Activated CD4-positive, alpha-beta T cell treated with anti-CD3 and anti-CD28 coated beads for 24 hours (primary cell): ENCODE measurements at places on chromosomes 12 and 14.

DNA sequence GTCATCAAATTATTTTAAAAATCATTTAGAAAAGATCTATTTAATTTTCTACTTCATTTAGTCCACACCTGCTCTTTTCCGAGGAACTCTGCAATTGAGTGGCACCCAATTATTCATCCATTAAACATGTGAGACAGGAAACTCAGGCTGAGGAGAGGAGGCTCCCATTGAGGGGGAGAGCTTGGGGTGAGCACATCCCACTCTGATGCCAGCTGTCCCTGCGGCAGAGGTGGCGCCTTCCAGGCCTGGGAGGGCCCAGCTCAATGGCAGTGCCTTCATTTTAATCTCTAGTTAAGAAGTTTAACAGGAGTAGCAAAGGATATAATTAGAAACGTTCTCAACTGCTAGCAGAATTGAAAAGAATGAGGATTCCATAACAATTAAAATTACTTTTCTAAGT lies 92.0 kb downstream of the ITPR2 start:
- no peak for DNase-seq

DNA sequence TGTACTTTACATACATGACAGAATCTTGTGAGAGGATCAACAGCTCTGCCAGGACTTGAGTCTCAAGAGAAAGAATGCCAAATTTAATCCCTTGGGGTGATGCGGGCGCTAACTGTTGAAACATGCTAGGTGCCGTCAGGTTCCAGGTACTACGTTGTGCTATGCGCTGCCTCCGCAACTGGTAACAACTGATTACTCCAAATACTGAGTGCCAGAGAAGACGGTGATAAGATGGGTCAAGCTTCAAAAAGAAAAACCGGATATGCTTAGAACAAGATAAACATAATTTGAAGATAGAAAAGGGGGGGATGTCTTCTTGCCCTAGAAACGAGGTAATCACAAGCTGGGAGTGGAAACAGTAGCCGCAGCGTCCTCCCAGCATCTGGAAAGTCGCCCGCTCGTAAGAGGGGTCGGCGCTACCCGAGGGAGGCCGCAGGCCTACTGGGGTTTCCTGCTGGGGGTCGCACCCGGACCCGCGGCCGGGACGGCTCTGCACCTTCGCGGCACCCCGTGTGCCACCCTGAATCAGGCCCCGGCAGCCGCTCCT lies 678 bp downstream of the ZBTB25 start:
- DNase-seq: no peak

DNA sequence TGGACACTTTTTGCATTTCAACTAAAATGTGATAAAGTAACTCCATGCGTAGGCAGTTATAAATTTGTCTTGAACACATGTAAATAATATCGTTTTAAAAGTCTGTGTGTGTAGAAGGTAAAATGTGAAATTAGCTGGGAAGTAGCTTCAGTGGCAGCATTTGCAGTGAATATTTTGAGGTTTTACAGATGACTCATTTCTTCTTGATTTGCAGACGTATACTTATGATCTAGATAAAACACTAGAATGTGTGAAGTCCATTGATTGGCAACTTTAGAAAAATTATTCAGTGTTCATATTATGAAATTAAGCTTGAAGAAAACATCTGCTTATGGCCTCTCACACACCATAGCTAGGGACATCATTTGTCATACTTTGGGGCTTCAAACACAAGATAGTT lies 788.6 kb upstream of the NOVA1 start:
- DNase-seq: no peak

GRCh38 chr14:87457720-87458119 lies 535.3 kb downstream of the GALC start:
- DNase-seq: no peak

GRCh38 chr12:105813201-105813600 lies 325.6 kb downstream of the NUAK1 start:
- no peak for DNase-seq

DNA sequence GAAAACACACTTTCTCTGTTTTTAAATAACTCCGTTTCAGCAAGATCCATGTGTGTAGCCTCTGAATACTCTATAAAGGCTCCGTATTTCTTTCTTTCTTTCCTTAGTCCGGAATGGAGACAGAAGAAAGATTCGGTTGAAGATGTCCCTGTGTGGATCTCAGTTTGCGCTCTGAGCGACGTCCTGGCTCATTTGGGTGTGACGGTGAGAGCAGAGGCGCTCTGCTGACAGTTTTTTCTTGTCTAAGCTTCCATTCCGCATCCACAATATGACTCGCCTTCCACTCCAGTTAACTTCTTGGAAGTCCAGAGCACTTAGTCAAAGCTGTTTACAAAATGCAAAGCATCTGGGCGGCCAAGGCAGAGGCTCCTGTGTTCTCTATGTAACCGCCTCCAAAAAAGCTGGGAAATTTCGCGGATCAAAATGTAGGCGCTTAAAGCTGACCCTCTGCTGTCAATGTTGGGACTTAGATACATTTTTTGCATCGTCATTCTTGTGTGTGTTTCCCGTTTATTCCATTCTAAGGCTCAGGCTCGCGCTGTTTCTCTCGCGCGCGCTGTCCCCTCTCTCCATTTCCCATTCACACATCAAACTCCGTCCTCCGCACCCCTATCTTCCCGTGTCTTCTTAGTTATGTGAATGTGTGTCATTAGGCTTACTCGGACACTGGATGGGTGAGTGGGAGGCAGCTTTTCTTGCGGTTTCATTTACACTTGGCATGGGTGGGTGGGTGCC lies 880 bp upstream of the FLRT2 start:
- no peak for DNase-seq

DNA sequence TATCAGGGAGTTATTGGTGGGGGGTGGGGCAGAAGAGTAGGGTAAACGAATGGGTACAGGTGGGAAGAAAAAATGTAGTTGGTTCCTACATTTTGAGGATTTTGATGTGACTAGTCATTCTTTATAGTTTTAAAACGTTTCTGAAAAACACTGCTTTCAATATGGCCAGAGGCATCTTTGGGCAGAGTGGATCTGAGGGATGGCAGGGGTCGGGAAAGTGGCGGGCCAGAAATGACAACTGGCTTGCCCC lies 527 bp upstream of the ATP23 start:
- no peak for DNase-seq

DNA sequence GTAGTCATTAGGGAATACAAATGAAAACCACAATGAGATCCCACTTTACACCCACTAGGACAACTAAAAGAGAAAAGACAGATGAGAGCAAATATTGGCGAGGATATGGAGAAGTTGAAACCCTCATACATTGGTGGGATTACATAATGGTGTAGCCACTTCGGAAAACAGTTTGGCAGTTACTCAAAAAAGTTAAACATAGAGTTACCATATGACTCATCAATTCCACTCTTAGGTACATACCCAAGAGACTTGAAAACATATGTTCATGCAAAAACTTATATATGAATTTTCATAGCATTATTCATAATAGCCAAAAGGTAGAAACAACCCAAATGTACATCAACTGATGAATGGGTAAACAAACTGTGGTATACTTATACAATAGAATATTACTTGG lies 27.1 kb downstream of the ALDH1L2 start:
- DNase-seq: no peak

GRCh38 chr12:121976950-121977349 lies 44.7 kb upstream of the BCL7A start:
- DNase-seq: no peak

DNA sequence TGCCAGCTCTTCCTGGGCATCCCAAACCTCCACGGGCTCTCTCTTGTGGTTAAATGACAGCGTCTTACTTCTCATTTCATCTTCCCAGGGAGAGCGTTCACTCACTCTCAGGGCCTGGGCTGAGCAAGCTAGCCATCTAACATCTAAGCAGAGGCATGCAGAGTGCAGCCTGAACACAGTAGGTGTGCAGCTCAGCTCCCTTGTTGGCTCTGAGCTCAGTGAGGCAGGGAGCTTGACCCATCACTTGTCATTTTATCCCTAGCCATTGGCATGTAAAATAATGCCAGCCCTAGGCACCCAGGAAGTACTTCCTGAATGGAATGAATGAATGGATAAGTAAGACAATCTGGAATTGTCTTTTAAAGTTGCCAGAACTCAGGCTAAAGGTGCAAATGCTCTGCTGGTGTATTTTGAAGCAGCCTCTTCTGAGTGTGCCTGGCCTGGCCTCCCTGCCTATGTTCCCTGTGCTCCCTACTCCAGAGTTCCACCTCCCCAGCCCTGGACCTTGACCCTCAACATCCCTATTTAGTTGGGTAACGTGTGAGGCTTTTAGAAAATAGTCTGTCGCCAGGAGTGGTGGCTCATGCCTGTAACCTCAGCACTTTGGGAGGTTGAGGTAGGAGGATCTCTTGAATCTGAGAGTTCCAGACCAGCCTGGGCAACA lies 9.5 kb upstream of the MEG3 start:
- DNase-seq: no peak

DNA sequence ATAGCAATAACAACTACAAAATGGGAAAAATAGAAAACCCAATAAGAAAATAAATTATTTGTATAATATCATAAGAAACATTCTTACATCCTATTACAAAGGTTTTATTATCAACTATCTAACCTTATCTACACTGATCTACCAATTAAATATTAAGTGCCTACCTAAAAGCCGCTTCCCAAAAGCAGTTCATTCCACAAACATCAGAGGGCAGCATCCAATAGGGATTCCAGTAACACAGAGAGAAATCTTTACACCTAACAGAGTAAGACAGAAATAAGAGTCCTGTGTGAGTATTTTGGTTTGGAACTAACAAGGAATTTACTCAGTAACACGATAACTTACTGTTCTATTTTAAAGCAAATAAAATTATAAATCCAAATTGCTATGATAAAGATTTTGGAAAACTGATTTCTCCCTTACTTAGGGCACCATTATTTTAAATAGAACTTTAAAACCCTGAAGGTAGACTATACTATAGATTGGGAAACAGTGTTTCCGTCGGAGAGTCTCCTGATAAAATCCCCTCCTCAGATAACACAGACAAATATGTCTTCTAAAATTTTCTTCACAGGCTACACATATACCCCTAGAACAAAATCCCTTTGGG lies 15.0 kb downstream of the GXYLT1 start:
- DNase-seq: no peak

GRCh38 chr14:96145116-96145864 lies 59.3 kb upstream of the BDKRB2 start:
- no peak for DNase-seq

- DNase-seq: no peak
Observed at GRCh38 chr12:103392722-103393121, 103.0 kb downstream of the C12orf42 start.

DNA sequence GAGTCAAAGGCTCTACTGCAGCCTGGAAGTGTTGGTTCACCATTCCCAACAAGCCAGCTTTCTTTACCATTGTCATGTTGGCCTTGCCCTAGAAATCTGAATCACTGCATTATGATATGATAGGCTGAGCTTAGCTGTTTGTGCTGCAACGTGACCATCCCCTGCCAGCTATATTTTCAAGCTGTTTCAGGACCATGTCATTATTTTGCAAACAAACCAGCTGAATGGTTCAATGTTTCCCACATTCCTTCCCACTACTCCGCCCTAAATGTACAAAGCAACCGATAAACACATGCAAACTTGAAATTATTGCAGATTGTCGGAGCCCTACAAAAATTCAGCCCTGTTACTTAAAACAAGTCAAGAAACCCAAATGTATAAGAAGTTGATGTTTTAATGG lies 136.1 kb downstream of the KICS2 start:
- DNase-seq: no peak

GRCh38 chr12:113892556-113892955 lies 73.6 kb downstream of the RBM19 start:
- DNase-seq: no peak
